Substantia nigra (tissue), 51 donors: ENCODE measurements at places on chromosomes 16 and 17.

DNA sequence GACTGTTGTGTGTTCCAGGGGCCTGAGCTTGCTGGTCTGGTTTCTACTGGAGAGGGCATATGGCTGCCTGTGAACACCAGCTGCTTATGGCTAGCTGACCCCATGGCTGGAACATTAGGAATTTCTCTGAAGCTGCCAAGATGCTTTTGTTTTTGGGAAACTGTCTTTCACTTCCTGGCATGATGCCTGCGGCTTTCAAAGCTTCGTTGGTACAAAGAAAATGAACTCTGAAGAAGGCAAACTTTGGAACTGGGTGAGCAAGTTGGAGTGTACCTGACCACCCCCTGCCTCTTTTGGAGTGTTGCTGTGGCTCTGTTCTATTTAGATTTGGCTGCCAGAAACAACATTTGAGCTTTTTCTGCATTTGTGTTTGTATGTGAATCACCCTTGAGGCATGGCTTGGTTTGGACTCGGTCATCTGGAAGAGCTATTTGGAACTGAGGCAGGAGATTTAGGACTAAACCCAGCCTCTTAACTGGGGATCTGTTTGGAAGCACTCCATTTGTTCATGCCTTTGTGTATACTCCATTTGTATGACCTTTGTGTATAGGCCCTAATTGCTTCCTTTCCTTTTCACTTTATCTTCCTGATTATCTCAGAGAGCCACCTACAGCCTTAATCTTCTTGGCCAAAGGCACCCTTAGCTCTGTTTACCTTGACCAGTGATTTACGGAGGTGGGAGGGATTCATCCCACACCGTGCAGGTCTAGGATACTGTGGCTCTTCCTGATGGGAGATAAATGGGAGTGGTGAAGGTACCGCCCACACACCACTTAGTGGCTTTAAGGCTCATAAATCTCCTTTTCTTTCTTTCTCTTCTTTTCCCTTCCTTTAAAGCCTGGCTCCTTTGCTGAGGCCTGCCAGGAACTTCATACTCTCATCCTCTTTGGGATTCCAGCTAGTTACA, 7.3 kb upstream of the CPHXL start:
- peak; percentile 38 for DNase-seq

DNA sequence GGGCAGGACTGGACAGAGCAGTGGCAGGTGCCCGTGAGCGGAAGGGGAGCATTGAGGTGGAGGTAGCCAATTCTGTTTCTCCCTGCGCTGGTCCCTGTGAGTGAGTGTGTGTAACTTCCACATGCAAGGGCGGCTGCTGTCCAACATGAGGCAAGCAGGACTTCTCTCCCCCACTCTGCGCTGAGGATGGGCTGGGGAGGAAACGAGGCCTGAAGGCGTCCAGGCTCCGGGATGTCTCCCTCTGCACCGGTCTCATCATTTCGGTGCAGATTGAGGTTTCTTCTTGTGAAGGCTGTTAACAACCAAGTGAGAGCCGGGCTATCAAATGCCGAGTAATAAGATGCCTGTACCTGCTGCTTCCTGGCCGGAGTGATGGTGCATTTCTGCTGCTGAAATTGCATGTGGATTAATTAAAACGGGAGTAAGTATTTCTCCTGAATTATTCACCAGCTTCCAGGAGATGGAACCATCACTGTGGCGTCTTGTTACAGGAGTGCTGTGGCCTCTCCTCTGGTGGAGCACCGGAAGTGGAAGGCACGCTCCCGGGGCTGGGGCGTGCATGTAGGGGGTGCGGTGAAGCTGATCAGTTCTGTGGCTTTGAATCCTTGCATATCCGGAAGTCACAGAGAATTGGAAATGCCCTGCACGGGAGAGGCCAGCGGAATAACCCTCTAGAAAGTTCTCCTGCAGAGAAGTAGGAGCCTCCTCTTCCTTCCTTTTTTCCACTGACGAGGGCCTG, 41.7 kb upstream of the MGAT5B start:
- DNase-seq = no peak

DNA sequence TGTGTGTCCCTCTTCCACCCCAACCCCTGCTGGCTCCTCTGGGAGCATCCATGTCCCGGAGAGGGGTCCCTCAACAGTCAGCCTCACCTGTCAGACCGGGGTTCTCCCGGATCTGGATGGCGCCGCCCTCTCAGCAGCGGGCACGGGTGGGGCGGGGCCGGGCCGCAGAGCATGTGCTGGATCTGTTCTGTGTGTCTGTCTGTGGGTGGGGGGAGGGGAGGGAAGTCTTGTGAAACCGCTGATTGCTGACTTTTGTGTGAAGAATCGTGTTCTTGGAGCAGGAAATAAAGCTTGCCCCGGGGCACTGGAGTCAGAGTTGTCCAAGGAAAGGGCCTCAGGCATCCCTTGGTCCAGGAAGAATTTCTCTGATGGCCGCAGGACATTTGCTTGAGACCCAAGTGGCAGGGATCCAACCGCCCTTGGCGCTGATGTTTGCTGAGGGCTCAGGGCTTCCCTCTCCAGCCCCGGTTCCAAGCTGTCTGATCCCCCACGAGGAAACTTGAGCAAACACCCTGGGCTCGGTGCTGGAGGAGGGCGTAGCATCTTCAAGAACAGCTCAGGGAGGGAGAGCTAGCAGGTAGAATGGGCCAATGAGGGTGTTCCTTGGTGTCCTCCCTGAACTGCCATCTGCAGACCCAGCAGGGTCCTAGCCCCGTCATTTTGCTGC, 4.5 kb downstream of the NXPH3 start:
- no peak for DNase-seq

- DNase-seq = no peak
These were observed 31.6 kb downstream of the GPR139 start for GRCh38 chr16:20041924-20042596.

DNA sequence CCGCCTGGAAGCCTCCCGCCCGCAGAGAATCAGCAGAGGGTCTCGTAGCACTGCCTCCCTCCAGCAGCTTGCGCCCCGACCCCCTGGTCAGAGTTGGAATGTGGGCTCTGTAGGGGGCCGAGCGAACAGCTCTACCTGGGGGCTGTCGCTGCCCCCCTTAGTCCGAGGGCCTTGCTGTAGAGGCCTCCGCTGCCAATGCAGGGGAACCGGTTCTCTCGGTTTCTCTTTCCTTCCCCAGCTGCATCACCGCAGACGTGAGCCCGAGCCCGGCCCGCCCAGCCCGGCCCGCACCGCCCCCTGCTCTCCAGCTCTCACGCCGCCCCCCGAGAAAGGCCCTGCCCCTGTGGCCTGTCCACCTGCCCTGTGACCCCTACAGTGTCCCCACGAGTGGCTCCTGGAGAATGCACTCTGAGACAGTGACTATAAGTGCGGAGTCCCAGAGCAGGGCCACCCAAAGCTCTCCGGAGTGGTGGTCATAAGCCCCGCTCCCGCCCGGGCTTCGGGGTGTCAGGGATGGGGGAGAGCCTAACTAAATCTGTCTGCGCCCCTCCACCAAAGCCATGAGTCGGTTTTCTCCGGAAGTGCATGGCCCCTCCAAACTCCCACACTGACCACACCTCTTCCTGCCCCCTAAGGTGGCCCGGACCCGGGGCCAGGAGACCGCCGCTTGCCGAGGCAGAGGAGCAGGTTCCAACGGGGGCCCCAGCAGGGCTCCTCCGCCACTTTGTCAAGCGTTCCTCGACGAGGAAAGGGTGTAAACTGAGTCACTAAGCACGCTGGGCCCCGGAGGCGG, 1.7 kb downstream of the ARHGAP27 start:
- no peak for DNase-seq

DNA sequence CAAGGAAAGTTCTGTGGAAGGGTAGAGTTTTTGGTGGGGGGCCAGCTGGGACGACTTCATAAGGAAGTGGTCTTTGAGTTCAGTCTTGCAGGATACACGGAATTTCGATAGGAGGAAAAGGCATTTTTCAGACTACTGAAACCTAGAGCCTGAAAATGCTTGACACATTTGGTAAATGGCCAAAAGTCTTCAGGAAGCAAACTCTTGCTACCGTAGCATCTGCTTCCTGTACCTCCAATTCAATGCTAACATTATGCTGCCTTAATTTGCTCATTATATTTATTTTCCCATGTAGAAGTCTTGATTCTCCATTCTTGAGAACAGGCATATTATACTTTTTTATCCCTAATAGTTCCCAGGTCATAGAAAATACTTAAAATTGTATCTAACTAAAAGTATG, 129.3 kb upstream of the MED13 start:
- no peak for DNase-seq

GRCh38 chr16:73054813-73055482, 7.0 kb upstream of the ZFHX3 start:
- DNase-seq = no peak

DNA sequence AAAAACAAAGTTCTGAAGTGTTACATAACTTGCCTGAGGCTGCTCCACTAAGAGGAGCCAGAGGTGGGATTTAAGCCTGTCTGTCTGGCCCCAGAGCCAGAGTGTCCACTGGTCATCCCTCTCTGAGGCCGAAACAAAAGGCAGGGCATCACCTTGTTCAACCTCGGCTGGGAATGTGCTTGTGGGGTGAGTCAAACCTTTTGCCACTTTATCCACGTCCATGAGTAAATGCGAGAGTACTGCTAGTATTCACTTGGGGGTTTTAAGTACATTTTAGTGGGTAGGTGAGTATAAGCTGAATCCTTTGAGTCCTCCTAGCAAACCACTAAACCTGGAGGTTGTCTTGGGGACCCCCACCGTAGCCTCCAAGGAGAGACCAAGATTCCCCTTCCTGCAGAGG, 103.5 kb downstream of the STX8 start:
- no peak for DNase-seq

- DNase-seq = no peak
These were observed 1.6 kb downstream of the TOX3 start for GRCh38 chr16:52545222-52545897.
